ENCODE measurements at places on chromosomes 11 and 22. TPM values are rescaled to one million over a fixed set of nuclear protein-coding genes. Genes with fewer than 3 reads are reported as not detected.

- no peak for DNase-seq
Observed at GRCh38 chr22:17540481-17540880, 22.8 kb upstream of the SLC25A18 start.

GRCh38 chr22:46040471-46041465, 63.8 kb upstream of the WNT7B start:
- no peak for DNase-seq

Gene NCAM1
- not detected for total RNA-seq

DNA sequence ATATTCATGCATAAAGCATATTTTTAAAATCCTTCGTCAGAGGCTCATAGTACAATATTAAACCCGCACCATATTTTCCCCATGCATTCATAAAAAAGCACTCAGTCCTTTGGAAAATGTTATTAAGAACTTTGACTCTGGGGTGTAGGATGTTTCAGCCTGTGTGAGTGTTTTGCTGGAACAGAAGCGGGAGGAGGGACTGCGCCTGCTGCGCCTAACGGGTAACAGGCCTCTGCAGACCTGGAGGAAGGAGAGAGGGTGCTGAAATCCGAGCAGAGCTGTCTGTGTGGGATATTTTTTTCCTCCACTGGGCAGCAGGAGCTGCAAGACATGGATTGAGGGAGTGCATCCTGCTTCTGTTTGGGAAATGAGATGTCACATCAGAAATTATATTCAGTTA, 483.0 kb downstream of the BRD1 start:
- DNase-seq = no peak

Gene FIBIN
- not detected for total RNA-seq

DNA sequence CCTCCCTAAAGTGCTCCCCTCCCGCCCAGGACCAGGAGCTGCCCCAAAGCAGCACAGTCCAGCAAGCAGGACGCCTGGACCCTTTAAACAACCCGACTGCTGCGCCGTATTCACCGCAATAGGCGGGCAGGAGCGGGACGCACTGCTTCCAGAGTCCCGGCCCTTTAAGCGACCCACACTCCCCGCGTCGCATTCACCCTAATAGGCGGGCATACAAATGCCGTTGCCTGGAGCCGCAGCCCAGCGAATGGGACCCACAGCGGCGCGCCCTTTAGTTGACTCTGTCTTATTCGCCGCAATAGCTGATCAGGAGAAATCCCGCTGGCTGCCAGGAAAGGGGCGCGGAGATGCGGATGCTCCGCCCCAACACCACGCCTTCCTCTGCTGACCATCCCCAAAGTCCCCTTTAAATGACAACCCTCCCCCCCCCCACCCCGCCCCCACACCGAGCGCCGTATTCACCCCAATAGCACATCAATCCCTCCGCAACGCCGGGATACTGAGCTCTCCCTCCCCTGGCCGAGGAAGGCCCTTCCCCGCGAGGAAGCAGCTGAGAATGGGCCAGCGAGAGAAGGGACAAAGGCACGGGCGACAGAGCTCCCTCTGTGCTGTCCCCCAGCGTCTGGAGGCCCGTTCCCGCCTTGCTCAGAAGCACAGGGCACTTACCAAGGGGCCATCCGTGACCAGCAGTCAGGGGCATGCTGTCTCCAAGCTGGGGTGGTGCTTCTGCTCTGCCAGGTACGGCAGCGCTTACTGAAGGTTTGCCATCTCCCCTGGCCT, 4.7 kb downstream of the OSBPL5 start:
- DNase-seq = no peak

DNA sequence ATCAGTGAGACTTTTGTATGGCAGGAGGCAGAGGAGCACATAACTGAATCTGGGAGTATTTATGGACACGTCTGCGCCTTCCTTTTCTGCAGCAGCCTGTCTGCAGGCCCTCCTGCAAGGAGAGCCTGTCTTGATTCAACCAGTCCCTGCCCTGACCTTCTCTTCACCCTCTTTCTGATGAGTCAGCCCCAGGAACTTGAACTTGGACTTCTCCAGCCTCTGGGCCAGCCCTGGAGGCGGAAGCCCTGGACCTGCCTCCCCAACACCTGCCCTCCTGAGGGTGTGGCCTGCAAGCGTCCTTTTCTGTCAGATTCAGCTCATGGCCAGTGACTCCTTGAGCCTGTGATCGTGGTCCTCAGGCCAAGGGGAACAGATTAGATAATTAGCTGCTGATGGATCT, 20.0 kb downstream of the DAGLA start:
- no peak for DNase-seq

Gene LGALS12
- not detected for total RNA-seq

All from activated CD4-positive, alpha-beta T cell treated with anti-CD3 and anti-CD28 coated beads, Interleukin-2, amount 10 ng/mL, durations not matched to agents 24 days and 14 days (primary cell).